HL-60 (cell line): ENCODE measurements at places on chromosomes 6 and 20.

DNA sequence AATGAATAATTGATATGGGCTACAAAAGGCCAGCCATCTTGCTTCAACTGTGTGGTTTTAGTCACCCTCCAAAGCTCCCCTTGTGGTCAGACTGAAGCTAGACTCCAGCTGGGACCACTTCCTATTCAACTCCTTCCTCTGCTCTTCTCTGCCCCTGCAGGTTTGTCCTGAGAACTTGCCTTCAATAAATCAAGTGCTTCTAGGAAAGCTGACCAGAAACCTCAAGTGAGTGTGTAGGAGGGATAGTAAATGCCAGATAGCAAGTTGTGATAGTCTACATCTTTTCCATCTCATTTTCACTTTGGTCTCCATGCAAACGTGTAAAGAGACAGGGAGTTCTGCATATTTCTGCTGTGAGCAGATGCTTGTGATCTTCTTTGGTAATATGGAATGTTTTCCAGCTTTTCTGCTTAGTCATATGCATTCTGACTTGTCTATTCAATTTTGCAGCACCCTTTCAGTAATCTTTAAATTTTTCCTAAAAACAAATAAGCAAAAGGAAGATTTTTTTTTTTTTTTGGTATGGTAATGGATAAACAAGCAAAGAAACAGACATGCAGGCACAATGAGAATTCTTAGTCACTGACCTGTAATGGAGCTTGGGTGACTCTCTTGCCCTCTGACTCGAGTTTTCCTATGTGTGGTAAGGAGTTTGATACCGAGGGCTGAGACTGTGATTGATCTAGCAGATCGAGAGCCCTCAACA, 201.3 kb upstream of the BTBD3 start:
- peak; percentile 41 for DNase-seq

DNA sequence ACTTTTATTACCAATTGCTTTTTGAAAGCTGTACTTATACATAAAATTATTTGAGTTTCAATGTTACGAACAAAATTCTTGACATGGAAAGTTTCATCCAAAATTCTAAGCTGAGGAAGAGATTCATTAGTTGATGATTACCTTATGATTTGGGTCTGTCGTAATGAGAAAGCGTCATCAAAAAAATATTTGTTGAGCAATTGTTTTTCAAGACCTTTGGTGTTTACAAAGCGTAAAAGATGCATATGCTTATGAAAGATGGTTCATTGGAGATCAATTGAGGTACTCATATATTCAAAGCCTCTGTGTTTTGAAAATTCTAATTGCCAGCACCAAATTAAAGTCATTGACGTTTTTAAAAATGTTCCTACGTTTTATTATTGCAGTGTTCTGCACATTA, 110.5 kb upstream of the DOK5 start:
- no peak for DNase-seq

- DNase-seq = no peak
Measured at GRCh38 chr6:136771306-136771705, 21.0 kb downstream of the MAP3K5 start.

DNA sequence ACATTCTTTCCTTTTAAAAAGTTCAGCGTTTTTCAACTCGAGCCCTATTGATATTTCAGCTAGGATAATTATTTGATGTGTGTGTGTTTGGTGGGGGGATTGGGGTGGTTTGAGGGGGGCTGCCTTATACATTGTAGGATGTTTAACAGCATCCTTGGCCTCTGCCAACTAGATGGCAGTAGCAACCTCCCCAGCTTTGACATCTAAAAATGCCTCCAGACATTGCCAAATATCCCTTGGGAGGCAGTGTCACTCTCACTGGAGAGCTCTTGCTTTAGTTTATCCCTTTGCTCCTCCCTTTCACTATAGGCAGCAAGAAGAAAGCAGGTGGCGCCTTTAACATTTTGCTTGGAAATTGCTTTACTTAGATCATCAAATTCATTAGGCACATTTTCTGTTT, 14.6 kb upstream of the TP53TG5 start:
- no peak for DNase-seq

- DNase-seq = no peak
Measured at GRCh38 chr6:41443616-41444525, 102.3 kb upstream of the FOXP4 start.

GRCh38 chr20:59676851-59677182, 72.5 kb downstream of the PHACTR3 start:
- no peak for DNase-seq

GRCh38 chr6:128513878-128514277, 6.5 kb downstream of the PTPRK start:
- DNase-seq = no peak

DNA sequence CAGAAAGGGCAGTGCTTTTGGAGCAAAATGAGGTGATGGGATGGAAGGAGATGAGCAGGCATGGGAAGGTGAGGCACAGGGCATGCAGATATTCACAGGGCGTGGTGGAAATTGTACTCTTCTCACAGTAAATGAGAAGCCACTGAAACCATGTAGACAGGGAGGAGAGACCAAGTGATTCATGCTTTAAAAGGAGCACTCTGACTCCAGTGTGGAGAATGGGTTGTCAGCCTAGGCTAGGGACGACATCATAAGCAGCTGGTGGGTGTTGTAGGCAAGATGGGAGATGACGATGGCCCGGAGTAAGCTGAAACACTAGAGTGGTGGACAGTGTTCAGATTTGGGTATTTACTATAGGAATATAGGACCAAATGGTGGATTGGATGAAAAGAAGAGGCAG, 18.4 kb downstream of the PDE7B start:
- no peak for DNase-seq

GRCh38 chr6:112912416-112913101, 565.4 kb downstream of the RFPL4B start:
- DNase-seq = no peak

- no peak for DNase-seq
Measured at GRCh38 chr20:46990596-46991104, 96.0 kb downstream of the EYA2 start.

DNA sequence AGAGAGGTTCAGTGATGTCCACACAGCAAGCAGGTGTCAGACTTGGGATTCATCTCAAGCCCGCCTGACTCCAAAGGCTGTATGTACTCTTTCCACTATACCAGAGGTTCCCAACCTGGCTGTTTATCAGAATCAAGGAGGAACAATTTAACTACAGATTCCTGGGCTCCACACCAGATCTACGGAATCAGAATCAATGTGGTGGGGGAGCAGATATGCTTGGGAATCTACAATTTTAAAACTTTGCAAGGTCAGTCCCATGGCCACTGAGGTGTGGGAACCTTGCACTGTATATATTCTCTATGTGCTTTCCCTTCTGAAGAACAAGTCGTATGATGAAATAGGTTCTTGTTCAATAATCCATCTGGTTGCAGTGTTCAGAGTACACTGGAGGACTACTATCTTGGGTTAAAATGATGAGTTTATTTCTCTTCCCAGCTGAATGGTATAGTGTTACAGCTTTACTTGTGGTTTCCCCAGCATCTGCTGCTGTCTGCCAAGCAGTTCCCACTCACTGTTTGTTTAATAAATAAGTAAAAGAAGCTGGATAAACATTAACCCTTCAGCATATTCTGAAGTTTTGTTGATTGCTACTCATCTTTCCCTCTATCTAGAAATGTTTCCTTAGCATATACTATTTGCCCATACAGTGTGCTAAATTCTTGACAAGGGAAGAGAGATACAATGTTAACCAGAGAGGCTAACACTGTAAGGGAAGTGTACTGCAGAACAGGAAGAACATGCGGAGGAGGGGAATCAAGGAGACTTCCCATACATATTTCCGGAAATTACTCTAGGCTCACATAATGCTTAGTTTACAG, 9.9 kb downstream of the TTI1 start:
- no peak for DNase-seq

GRCh38 chr6:113082745-113083144, 735.6 kb downstream of the RFPL4B start:
- no peak for DNase-seq

- DNase-seq = no peak
Measured at GRCh38 chr20:24873025-24873620, 75.9 kb upstream of the CST7 start.

DNA sequence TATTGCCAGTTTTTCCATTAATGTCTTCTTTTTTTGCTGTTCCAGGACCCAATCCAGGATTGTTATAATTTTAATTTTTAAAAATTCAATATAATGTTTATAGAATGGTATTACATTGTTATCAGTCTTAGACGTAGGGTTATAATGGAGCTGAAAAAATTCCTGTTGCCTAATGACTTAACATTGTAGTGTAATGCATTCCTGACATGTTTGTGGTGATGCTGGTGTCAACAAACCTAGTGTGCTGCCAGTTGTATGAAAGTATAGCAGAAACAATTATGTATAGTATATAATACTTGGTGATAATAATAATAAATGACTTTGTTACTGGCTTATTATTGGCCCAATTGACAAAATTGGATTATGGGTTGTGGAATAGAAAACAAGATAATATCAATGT, 30.4 kb downstream of the KIZ start:
- DNase-seq = no peak

GRCh38 chr20:49323622-49324238, 45.9 kb upstream of the ZNFX1 start:
- DNase-seq = no peak

DNA sequence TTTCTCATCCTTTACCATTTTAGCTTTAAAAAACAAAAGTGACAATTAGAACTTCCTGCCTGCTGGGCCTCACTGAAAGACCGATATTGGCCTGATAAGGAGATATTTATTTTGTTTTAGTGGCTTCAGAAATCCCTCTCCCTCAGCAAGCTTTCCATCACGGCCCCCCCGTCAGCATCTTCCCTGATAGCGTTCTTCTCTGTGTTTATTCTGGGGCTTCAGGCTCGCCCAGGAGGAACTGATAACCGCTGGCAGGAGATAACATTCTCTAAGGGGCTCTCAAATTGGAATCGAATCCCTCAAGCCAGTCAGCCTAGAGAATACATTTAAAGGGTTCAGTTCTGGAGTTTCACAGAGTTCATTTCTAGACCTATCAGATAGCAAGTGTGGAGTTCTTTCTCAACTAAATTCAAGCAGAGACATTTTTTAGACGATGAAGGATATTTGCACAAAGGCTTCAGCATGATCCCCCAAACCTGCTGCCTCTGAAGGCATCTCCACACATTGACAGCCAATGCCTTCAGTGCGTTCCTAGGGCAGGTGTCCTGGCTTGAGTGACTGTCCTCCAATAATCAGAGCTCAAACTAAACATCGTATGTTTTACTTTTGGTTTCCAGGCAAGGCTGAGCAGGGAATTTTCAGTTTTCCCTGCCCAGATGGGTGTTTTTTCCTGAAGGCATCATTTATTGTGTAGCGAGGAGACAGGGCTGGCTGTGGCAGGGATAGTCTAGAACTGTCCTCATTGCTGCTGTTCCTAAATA, 17.0 kb downstream of the PRDM1 start:
- DNase-seq = no peak

- DNase-seq = peak; percentile 69
Measured at GRCh38 chr6:101760843-101761621, 367.5 kb downstream of the GRIK2 start.

- no peak for DNase-seq
Measured at GRCh38 chr6:47042275-47042791, at the start of gene ADGRF1. Gene ADGRF1 (minus strand): TSS chr6:47042332. CDS start chr6:47029061, 13,271 bp downstream.

DNA sequence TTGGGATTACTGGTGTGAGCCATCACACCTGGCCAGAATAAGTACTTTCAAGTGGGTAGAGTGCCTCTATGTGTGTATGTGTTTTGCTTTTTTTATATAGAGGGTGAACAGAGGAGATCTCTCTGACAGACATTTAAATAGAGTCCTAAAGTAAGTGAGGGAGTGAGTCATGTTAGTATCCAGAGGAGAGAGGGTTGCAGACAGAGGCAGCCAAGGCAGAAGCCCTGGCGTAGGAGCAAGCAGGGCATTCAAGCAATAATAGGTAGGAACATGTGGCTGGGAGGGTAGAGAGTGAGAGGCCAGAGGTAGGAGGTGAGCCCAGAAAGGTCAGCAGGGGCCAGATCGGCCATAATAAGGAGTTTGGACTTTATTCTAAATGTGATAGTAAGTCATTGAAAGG, 48.9 kb downstream of the PHF20 start:
- no peak for DNase-seq

DNA sequence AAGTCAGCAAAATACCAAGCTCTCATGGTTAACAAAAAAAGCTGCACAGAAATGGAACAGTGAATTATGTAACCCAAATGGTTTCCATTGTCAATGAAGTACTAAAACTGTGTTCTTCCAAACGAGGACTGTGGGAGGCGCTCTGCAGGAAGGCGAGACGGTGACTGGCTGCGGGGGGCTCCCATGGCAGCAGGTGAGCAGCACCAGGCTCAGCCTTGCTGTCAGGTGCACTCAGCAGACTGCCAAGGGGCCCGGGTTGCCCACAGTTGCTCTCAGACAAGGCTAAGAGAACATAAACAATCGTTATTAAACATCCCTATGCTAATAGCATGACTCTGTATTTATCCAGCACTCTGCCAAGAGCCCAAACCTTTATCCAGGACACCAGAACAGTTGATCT, 630.3 kb upstream of the ARID1B start:
- no peak for DNase-seq

DNA sequence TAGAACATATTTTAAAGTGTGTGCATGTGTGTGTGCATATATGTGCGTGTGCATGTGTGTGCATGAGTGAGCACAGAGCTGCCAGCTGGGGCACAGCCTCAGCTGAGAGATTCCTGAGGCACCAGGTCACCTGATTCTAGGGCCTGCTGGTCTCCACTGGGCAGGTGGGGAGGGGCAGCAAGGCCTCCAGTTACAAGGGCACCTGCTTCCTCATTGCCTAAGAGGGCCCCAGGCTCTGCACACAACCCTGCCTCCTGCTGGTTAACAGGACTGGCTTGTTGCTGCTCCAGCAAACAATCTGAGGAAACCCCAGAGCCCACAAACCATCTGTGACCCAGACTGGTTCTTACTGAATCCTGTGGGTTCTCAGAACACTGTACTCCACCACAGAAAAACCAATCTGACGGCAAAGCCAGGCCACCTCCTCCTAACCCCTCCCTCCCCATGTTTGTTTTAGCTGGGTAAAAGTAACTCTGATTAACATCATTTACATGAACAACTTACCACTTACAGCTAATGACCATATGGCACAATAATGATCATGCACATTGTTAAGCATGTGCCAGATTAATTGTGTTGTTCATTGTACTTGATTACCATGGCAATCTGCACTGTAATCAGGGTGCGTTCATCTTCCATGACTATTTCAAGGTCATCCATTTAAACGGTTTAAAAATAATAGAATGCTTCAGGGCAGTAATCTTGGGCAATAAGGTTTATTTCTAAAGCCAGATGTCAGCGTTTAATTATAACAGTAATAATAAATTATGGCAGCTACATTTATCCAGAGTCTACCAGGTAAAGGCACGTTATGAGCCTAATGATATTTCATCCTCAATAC, 23.1 kb upstream of the UBE2J1 start:
- DNase-seq = peak; percentile 96

DNA sequence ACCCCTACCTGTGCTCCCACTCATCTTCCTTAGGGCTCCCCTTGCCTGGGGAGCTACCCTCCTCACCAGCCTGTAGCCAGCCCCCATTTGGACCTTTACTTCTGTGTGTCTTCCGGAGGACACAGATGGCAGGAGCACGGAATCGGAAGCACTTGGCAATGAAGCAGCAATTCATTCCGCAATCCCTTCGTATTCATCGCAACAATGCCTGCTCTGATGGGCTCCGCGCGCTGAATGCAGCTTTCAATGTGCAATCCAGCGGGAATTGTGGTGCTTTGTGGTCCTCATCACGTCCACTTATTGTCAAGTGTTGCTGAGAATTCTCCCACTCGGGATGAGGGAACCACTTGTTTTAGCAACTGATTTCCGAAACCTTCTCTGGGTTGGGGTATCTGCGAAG, 336.0 kb downstream of the DHX35 start:
- no peak for DNase-seq

GRCh38 chr6:133644892-133645619, 243.9 kb upstream of the TCF21 start:
- no peak for DNase-seq

GRCh38 chr20:36808317-36809257, 35.0 kb upstream of the DSN1 start:
- DNase-seq = peak; percentile 78
